ENCODE measurements at places on chromosomes 13 and 19.

GRCh38 chr13:35219021-35219420, 257.5 kb downstream of the MAB21L1 start:
- DNase-seq = no peak

- no peak for DNase-seq
These were observed 1525.9 kb upstream of the SLC10A2 start for GRCh38 chr13:104592127-104592526.

- DNase-seq = no peak
These were observed 71.7 kb downstream of the POSTN start for GRCh38 chr13:37526710-37527473.

GRCh38 chr13:33334831-33335230, 49.3 kb upstream of the STARD13 start:
- no peak for DNase-seq

DNA sequence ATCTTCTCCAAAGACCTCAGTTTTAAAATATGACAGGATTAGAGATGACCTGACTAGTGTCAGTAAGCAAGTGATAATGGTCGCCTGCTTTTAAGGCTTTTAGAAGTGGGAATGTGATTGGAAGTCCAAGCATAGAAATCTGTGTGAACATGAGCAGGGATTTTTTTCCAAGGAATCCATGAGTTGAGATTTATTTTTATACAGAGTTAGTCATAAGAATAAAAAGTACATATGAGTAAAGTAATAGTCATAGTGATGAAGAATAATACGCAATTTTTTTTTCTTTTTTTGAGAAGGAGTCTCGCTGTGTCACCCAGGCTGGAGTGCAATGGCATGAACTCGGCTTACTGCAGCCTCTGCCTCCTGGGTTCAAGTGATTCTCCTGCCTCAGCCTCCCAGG, 1.6 kb downstream of the ZNF546 start:
- DNase-seq = no peak

DNA sequence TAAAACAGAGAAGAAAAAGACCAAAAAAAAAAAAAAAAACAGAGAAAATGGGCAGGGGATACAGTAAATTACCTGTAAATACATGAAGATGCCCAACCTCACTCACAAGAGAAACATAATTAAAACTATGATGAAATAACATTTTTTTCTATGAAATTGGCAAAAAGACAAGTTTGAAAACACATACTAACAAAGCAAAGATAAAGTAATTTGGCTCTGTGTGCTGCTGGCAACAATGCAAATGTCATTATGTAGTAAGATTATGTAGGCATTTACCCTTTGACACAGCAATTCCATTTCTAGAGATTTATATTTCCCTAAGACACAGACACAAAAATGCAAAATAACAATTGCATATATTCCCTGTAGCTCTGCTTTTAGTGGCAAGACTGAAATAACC, 20.2 kb downstream of the ZC3H13 start:
- no peak for DNase-seq

DNA sequence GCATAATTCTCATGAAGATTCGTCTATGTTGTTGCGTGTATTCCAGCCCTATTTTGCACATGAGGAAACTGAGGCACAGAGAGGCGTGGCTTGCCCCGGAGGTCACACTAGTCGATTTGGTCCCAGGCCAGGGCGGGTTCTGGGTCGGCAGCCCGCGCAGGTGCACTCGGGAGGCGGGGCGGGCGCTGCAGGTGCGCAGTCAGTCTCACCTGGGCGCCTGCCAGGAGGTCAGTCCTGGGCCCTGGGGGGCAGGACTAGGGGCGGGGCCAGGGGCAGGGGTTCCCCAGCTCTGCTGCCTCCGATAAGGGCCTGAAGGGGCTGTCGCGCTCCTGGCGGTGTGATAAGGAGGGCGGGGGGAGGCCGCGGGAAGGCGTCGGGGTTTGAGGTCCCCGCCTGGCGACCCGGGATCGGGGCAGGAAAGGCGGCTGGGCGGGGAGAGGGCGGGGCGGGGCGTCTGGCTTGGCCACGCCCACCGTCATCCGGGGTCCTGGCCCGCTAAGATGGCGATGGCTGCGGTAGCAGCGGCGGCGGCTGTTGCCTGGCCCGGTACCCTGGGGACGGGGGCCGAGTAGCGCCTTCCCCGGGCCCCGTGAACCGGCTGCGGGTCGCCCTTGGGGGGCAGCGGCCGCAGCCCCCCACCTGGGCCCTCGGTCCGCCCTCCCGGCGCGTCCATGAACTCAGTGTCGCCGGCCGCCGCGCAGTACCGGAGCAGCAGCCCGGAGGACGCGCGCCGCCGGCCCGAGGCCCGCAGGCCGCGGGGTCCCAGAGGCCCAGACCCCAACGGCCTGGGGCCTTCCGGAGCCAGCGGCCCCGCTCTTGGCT, at the start of gene ATG4D:
Gene ATG4D, plus strand, starts transcription at position 485 of the 822 bp plus-strand sequence. Its CDS starts 187 bp downstream, at position 672.
- DNase-seq = peak; percentile 78

- DNase-seq = no peak
These were observed 16.6 kb downstream of the HNRNPM start for GRCh38 chr19:8461376-8461775.

DNA sequence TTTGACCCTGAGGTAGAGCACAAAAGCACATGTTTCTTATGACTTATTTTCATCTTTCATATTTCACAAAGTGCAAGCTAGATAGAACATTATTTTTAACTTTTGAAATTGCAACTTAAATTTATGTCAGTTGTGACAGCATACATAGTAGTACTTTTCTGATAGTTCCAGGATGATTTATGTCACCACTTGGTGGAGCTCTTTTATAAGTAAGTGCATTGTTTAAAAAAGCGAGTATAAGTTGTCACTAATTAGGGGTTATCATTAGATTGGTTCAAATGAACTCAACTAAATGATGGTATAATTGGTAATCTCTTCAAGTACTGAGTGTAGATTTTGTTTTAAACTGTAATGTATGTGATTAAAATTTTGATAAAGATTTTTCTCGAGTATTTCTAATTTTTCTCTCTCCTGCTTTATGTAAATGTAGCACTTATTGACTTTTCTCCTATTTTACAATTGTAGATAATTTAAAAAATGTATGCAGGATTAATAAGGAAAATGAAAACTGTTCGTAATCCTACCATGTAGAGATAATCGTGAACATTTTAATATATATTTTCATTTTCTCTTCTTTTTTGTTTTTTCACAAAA, 31.1 kb downstream of the RB1 start:
- no peak for DNase-seq

- no peak for DNase-seq
These were observed 389.0 kb downstream of the OLFM4 start for GRCh38 chr13:53417601-53418000.

DNA sequence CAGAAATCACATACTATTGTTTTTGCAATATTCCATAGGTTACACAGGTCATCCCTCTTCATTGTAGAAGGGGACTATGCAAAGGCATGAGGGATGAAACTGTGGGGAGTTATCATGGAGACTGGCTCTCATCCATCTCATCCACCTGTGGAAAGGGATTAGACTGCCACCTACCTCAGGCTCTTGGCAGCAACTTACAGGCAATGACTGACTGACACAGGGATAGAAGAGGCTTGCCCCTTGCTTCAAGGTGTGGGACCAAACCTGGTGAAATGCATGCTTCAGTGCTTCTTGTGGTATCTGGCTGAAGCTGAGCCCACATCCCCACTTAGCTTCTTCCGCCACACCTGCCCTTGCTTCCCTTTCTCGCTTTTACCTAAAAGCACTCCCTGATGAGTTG, 341.3 kb downstream of the GPC5 start:
- DNase-seq = no peak

DNA sequence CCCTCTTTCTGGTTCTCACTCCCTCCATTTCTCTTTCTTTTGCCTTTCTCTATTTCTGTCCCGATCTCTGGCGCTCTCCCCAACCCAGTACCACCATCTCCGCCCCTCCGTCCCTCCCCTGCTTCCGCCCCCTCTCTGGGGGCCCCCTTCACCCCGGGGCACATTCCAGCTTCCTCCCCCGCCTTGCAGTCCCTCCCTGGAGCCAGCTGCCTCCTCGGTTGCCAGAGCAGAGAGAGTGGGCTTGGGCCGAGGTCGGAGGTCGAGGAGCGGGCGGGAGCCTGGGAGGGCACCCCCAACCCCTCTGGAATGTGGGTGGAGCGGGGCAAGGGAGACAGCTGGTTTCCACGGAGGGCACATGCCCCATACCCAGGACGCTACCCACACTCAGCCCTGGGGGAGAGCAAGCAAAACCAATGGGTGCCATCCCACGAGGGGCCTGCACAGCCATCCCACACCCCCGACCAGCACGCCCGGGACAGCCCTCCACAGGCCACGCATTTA, 6.5 kb upstream of the CIRBP start:
- no peak for DNase-seq

DNA sequence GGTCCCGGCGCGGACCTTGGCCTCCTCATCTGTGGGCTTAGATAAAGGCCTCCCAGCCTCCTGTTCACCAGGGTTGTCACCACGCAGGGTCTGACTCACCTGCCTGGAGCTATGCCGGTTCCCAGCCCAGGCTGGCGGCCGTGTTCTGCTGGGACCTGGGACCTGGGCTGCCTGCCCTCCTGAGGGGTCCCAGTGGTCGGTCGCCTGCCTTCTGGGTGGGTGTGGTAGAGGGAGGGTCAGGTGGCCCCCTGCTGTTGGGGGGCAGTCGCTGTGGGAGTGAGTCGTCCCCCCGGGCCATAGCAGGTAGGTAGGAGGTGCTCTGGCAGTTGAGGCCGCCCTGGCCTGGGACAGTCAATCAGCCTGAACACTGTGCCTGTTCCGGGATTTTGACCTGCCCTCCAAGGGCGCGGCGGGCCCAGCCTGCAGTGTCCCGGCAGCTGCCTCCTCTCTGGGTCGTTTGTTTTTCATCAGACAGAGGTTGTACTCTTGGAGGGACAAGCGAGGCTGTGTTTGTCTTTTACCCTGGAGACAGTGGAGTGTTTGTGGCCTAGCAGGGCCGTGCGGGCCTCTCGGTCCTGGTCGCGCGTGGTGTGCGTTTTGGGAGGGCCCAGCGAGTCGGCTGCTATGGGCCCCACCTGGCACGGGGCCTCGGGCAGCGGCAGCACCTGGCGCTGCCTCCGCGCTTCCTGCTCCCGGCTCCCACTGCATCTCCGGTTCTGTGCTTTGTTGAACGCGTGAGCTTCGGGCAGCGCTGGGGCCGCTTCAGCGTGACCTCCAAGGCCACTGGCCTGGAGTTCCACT, 2.6 kb downstream of the ADAT3 start:
- no peak for DNase-seq

- DNase-seq = peak; percentile 54
These were observed 237.5 kb downstream of the COG6 start for GRCh38 chr13:39892721-39893685.

- peak; percentile 40 for DNase-seq
These were observed 535 bp downstream of the BSG start for GRCh38 chr19:572743-573518.

DNA sequence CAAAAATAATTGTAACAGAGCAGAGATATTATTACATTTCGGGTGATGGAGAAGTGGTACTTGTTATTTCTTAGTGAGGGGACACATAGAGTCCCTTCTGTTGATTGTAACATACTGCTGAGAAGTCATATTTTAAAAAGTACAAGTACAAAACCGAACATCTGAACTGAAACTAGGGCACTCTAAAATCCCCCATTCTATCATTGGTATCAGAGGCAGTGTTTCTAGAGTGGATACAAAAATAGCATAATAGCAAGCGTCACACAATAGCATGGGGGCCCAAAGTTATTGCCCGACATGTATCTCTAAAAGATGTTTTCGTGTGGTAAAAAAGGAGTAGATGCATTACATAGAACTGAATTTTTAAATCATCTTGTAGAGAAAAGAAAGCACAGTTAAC, 502.1 kb upstream of the SLC10A2 start:
- no peak for DNase-seq

DNA sequence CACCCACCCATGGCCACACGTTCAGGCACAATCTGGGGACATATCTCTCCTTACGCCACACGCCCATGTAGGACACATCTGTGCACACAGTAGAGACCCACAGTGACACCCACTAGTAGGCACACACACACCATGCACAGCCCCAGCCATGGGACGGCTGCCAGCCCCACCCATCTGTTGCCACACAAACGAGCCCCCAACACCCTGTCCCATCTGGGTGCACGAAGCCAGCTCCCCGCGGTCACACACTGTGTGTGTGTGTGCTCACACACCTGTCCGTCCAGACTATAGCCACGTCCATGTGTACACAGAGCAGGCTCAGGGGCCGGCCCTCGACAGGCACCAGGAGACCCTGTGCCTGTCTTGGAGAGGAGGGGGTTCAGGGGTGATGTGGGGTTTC, 10.6 kb downstream of the ERFL start:
- DNase-seq = no peak

- DNase-seq = no peak
These were observed 304.7 kb downstream of the ENOX1 start for GRCh38 chr13:43482026-43482425.

DNA sequence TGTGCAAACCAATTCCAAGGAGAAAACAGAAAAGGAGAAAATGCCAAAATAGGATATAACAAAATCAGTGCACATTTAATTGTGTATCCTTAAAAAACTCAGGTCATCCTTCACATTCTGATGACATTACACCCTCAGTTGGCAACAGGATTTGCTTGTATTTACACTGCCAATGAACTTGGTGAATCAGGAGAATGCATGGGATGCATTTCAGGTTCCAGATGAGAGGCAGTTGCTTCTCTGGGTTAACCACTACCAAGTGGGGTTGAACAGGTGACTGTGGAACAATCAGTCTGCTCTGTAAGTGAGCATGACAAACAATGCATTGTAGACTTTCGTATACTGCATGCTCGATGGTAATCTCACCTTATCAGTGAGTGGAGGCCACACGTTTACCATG, 79.1 kb downstream of the STARD13 start:
- DNase-seq = no peak

DNA sequence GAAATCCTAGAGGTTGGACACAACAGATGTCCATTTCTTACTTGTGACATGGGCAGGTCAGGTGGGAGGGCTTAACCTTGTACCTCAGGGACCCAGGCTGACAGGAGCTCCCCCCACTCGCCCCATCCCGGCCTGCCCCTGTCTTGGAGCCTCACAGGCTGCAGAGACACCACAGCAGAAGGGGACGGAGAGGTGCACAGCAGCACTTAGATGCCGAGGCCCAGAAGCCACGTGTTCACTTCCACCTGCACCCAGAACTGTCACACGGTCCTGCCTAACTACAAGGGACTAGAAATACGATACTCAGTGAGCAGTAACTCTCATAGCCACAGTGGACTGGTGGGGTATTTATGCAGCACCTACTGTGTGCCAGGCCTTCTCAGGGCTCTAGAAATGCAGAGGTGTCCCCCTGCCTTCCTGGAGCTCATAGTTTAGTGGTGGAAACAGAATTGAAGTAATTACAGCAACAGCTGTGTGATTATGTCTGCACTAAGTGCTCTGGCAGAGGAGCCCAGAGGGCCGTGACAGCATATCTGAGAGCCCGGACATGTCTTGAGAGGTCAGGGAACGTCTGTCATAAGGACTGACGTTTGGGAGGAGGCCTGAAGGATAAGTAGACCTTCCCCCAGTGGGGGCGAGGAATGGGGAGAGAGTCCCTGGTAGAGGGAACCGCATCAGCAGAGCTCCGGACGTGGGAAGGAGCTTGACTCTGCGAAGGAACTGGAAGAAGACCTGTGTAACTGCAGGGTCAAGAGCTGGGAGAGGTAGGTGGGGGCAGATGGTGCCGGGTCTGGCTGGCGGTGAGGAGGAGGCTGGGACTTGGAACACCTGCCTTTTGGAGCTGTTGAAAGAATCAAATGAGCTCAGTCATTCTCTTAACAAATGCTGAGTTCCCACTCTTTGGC, 130.0 kb downstream of the SIPA1L3 start:
- no peak for DNase-seq

- no peak for DNase-seq
These were observed 844 bp upstream of the ASPDH start for GRCh38 chr19:50514346-50515167.

GRCh38 chr19:18274219-18274780, at the start of gene IQCN:
Gene IQCN, minus strand, starts transcription at chr19:18274452. Its CDS starts 4,974 bp downstream, at chr19:18269478.
- DNase-seq = peak; percentile 48

All from activated naive CD4-positive, alpha-beta T cell treated with anti-CD3 and anti-CD28 coated beads for 36 hours (primary cell).